ENCODE measurements at places on chromosomes 6 and 20.

- DNase-seq, result no peak
These were observed 440.8 kb downstream of the UTRN start for GRCh38 chr6:144725736-144726522.

- DNase-seq, result no peak
These were observed 24.2 kb downstream of the KLHL31 start for GRCh38 chr6:53641348-53641747.

DNA sequence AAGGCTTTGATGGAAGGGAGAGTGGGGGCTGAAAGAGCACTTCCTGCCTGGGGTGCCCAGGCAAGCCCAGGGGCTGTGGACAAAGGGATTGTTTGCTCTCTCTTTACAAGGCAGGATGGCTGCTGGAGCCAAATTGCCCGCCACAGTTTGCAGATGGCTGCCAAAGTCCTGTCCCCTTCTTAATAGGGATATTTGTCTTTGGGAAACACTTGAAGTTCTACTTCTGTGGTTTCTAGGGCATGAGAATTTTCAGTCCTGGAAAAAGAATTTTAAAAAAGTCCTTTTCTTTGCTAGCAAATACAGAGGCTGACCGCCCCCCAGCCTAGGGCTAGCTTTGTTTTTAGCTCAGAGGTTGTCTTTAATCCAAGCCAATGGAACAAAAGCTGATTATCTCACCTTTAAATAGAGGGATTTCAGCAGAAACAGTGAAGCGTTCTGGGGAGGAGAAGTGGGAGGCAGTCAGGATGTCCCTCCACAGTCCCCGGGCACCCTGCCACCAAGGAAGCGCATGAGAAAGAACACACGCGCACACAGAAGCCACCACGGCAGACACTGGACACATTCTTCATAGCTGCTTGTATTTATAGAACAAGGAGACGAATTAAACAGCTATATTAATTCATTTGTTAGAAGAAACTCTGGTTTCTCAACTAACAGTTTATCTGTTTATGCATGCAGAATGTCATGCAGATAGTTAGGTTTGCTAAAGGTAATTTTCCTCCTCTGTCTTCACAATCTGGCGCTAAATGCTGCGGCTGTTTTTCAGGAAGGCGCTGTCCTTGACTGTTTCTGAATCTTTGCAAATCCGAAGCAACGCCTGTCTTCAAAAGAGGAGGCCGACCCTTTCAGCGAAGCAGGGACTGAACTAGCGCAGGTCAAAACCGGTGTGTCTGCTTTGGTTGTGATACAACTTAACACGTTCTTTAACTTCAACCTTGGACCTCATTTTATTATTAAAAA is 736.9 kb downstream of the QKI start:
- peak; percentile 61 for DNase-seq

DNA sequence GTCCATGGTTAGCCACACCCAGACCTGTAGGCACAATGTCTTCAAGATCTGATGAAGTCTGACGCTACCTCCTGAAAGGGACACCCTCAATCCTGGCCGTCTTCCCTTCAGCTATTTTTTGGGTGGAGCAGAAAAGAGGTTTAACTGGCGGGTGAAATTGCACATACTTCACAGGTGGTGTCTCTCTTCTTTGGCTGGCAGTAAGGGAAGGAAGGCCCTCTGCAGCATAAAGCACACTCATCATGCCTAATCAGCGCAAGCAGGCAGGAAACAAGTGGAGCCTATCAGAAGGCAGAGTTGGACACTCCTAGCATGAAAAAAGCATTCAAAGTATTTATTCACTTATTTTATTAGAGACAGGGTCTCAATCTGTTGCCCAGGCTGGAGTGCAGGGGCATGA is 32.9 kb downstream of the PNLDC1 start:
- DNase-seq, result no peak

GRCh38 chr20:17679941-17680835 is 1.9 kb downstream of the RRBP1 start:
- DNase-seq, result peak; percentile 64

GRCh38 chr6:64694356-64694755 is 1012.7 kb downstream of the EYS start:
- no peak for DNase-seq

- DNase-seq, result no peak
These were observed 17.4 kb upstream of the PLCB4 start for GRCh38 chr20:9051508-9051907.

DNA sequence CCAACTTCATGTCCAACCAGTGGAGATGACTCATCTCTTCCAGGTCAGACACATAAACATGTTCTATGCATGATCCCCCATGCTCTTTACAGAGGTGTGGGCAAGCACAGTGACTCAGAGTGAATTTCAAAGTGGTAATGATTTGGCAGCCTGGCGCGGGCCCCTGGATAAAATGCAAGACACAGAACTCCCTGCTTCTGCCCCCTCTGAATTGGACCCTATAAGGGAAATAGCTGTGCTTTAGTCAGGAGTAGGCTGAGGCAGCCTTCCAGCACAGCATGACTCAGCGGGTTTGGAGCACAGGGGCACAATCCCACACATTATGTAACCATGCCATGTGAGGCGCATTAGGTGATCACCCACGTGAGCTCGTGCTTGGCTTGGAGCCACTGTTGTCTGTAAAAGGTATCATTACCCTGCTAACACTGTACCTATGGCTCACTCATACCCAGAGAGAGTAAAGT is 127.4 kb downstream of the C6orf118 start:
- no peak for DNase-seq

- no peak for DNase-seq
These were observed 157.6 kb upstream of the KCNQ5 start for GRCh38 chr6:72464246-72464645.

- no peak for DNase-seq
These were observed 72.3 kb downstream of the ZNF133 start for GRCh38 chr20:18360635-18361034.

DNA sequence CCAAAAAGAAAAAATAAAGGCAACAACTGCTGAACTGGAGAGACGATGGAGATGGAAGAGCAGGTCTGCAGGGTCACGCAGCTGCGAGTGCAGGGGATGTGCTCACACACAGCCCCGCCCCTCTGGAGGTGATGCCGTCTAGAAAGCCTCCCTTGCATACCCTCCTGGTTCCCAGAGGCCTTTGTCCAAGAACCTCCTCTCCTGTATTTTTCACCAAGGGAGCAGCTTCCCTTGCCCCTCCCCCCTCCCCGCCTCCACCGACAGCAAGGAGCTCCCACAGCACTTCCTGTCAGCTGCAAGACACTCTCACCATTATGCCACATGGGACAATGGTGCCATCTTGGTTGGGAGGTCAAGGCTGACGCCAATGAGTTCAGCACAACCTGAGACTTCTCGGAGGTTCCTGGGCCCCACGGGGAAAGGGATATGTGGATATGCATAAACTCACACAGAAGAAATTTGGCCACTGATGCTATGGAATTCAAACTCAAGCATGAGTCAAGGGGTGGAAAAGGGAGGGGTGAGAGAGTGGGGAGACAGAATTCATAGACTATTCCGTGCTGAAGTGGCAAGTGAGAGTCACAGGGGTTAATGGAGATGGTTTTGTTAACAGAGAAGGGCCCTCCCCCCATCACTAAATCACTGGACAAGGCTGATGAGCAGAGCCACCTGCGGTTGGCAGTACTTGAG is 132.9 kb downstream of the SCML4 start:
- DNase-seq, result no peak

- DNase-seq, result no peak
These were observed 9.4 kb downstream of the CDK5RAP1 start for GRCh38 chr20:33391722-33392415.

GRCh38 chr6:31478186-31478950 is 19.6 kb upstream of the MICB start:
- DNase-seq, result peak; percentile 21

- DNase-seq, result no peak
These were observed 133.3 kb upstream of the MAN1A1 start for GRCh38 chr6:119482850-119483285.

DNA sequence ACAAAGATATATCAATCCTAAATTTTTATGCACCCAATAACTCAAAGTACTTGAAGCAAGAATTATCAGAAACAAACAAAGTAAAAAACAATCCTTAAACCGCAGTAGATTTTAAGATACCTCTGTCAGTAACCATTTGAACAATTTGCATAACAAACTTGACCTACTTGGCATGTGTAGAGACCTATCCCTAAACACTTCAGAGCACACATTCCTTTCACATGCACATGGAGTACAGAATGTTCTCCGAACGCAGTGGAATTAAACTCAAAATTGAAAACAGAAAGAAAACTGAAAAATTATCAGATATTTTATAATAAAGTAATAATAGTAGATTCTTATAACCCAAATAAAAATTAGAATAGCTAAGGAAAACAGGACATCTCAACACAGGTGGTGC is 162.6 kb upstream of the THBS2 start:
- no peak for DNase-seq

GRCh38 chr20:10922941-10923340 is 249.1 kb upstream of the JAG1 start:
- DNase-seq, result no peak

GRCh38 chr20:64101731-64102621 is 5.4 kb downstream of the NPBWR2 start:
- peak; percentile 86 for DNase-seq

- DNase-seq, result no peak
These were observed 75.0 kb downstream of the SYCP2L start for GRCh38 chr6:10961837-10962236.

GRCh38 chr6:3195695-3196497 is 31.6 kb downstream of the TUBB2B start:
- peak; percentile 67 for DNase-seq

DNA sequence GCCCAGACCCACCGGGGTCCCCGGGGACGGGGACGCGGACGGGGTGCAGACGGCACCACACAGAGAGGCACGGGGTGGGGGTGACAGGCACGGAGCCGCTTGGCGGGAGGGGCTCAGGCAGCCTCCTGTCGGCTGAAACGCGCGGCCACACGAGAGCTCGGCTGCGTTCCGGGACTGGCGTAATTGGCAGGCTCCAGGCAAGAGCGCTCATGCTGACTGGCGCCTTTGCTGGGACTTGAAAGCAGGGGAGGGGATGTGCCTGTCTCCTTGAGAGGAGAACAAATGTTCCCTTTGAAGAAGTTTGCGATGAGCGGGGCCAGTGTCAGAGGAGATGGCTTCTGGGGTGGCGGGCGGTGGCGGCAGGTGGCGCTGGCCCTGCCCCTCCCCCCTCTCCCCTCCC is 25.8 kb downstream of the BHLHE23 start:
- DNase-seq, result no peak

GRCh38 chr6:44735630-44735963 is 348.1 kb downstream of the CDC5L start:
- no peak for DNase-seq

DNA sequence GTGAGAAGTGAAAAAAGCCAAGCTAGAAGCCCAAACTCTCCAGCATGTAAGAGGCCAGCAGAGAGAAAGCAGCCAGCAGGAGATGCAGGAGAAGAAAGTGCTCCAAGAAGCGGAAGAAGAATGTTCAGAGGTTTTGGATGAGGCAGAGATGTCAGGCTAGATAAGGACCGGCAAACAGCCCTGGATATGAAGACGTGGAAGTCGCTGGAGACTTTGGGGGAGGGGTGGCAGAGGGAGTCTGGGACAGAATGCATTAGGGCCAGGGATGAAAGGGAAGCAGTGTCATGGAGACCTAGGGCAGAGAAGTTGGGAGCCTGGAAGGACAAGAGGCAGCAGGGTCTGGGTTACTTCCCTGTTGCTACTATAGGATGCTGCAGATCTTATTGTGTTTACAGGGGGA is 5.3 kb upstream of the SCUBE3 start:
- DNase-seq, result no peak

GRCh38 chr6:163008186-163008585 is 280.4 kb downstream of the PACRG start:
- no peak for DNase-seq

GRCh38 chr20:19692685-19693119 is 65.4 kb upstream of the RIN2 start:
- DNase-seq, result peak; percentile 72

DNA sequence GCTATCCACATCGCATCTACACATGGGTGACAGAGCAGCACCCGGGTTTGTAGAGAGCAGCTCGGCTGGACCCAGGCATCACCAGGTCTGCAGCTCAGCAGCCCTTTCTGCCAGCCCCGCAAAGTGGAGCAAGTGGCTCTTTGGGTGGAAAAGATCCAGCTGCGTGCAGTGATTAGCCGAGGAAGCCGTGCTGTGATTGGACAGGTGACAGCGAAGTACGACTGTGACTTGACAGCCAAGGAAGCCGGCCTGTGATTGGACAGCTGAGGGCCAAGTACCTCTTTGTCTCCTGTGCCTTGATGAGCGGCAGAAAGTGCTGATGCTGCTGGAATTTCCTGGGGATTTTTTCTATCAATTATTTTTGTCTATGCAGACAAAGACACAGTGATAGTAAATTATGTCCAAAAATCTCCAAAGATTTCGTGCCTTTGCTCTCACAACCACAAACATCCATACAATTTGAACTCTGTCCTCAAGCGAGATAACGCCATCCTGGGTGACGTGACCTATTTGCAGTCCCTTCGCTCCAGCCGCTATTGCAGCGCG is 62.3 kb upstream of the GPR31 start:
- no peak for DNase-seq

DNA sequence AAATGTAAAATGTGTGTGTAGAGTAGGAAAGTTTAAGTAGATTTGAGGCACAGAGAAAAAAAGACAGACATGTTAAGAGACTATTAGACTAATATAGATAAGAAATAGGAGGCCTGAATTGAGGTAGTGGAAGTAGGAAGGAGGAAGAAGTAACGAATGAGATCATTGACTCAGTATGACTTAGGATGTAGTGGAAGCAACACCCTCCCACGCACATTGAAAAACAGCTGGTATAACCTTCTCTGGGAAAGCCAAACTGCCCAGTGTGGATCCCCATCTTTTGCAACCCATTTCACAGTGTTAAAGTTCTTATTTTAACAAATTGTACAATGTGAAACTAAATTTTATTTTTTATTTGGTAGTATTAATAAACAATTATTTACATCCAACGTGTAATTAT is 89.1 kb downstream of the GRIK2 start:
- DNase-seq, result no peak

- no peak for DNase-seq
These were observed 92.9 kb upstream of the MC3R start for GRCh38 chr20:56155625-56156024.

GRCh38 chr6:25788305-25788922 is 33.9 kb downstream of the SLC17A4 start:
- no peak for DNase-seq

DNA sequence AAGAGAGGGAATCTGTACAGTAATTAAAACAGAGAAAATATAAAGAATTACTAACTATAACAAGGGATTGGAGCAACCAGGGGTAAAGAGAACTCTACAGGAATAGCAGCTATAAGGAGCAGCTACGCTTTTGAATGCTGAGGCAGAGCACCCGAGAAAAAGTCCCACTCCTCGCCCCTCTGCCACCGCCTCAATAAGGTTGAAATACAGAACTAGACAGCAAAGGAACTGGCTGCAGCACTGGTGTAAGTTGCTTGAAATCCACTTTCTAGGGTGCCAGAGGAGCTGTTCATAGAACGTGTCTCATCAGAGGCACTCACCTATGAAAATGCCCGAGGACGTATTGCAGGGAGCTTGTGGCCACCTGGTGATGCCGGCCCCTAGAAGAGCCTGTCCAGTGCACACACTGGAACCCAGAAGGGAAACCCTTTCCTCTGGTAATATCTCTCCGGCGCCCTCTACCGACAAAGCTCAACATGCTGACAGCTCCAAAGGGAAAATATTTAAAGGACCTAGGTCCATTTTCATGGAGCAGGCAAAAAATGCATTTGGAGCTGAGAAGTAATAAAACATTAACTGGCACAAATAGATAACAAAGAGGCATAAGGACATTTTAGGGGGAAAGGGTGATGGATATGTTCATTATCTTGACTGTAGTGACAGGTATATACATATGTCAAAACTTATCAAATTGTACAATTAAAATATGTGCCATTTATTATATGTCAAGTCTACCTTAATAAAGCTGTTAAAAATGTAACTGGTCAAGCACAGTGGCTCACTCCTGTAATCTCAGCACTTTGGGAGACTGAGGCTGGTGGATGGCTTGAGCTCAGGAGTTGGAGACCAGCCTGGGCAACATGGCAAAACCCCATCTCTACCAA is 137.4 kb upstream of the HDAC2 start:
- peak; percentile 76 for DNase-seq
